ENCODE measurements at places on chromosomes 7 and 10.

GRCh38 chr10:97336446-97336845 is 1.9 kb upstream of the FRAT2 start:
- DNase-seq, result no peak

- DNase-seq, result no peak
Observed at GRCh38 chr7:151722533-151722932, 154.4 kb downstream of the PRKAG2 start.

DNA sequence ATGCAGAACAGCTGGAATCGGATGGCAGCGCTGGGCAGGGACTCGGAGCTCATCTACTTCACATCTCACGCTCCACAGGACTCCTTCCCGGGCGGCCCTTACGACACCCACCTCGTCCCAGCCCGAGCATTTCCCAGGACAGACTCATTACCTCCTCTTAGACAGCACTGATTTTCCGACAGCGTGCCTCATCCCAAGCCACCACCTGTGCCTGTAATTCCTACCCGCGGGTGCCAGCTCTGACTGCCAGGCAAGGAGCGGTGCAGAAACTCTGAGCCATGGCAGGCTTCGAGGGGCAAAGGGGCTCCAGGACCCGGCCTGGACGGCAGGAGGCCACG is 25.6 kb downstream of the GPER1 start:
- no peak for DNase-seq

DNA sequence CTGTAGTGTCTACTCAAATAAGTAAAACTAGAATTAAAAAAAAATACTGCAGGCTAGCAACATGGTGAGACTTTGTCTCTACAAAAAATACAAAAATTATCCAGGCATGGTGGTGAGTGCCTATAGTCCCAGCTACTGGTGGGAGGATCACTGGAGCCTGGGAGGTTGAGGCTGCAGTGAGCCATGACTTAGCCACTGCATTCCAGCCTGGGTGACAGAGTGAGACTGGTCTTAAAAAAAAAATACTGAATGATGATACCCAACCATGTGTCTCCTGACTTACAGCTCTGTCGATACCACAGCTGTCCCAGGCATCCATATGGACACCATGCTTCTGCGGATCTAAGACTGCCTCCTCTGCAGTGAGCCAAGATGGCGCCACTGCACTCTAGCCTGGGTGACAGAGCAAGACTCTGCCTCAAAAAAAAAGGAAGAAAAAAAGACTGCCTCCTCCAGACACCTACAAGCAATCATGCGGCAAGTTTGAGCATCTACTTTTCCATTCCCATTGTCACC is 7.9 kb upstream of the FRAT1 start:
- DNase-seq, result no peak

- DNase-seq, result no peak
Observed at GRCh38 chr7:367351-367901, 77.5 kb downstream of the FOXL3 start.

GRCh38 chr7:95509199-95509598 is 23.5 kb downstream of the ASB4 start:
- DNase-seq, result no peak

- no peak for DNase-seq
Observed at GRCh38 chr7:1995426-1995825, 237.3 kb downstream of the MAD1L1 start.

DNA sequence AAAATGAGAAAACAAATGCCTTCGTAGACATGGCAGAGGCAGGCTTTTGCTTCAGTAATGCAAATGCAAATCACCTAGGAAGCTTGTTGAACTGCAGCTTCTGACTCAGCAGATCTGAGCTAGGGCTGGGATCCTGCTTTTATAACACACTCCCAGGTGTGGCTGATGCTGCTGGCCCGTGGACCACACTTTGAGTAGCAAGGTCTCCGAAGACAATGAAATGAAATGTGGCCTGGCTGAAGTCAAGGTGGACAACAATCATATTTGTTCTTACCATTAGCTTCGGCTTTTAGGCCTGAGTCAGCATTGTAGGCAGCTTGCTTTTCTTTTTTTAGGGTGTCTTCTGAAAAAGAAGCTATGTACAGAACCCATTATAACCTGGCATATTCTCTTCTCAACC is 26.3 kb downstream of the COL17A1 start:
- DNase-seq, result no peak

DNA sequence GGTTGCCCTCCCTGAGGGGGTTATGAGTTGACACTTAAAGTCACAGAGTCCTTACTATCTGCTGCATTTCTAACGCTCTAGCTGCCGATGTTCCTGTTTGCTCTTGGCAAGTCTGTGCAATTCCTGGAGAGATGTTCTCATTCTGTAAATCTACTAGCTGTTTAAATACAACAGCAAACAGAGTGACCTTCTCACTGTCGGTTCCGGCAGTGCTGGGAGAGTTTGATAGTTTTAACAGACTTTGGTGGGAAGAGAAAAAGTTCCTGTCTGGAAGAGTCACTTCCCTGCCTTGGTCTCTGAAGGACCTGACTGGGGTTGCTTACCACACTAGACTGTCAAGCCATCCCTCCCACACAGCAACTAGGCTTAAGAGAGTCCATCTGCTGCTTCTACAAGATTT is 63.3 kb upstream of the ELMO1 start:
- DNase-seq, result no peak

- no peak for DNase-seq
Observed at GRCh38 chr10:80700760-80701444, 163.2 kb downstream of the SH2D4B start.

GRCh38 chr7:67588631-67589030 is 592.0 kb downstream of the TYW1 start:
- no peak for DNase-seq

GRCh38 chr10:5448333-5449001 is 36.1 kb downstream of the NET1 start:
- DNase-seq, result no peak

DNA sequence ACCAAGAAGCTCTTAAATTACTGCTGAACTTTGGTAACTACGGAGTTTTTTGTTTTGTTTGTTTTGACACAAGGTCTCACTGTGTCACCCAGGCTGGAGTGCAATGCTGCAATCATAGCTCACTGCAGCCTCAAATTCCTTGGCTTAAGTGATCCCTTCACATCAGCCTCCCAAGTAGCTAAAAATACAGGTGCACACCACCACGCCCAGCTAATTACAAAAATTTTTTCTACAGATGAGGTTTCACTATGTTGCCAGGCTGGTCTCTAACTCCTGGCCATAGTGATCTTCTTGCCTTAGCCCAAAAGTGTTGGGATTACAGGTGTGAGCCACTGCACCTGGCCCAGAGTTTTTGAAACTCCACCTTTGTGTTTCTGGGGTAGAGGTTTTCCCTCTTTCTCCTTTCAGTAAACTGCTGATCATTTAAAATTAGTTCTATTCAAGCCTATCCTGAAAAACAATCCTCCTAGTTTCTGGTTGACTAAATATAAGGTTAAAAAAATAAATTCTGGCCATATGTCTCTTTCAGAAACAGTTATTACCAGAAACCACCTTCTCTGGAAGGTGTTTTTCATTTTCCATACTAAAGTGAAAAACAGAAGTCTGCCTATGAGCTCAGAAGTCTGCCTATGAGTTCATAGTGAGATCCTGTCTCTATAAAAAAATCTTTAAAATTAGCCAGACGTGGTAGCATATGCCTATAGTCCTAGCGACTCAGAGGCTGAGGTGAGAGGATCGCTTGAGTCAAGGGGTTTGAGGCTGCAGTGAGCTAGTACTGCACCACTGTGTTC is 63.9 kb downstream of the VOPP1 start:
- no peak for DNase-seq

DNA sequence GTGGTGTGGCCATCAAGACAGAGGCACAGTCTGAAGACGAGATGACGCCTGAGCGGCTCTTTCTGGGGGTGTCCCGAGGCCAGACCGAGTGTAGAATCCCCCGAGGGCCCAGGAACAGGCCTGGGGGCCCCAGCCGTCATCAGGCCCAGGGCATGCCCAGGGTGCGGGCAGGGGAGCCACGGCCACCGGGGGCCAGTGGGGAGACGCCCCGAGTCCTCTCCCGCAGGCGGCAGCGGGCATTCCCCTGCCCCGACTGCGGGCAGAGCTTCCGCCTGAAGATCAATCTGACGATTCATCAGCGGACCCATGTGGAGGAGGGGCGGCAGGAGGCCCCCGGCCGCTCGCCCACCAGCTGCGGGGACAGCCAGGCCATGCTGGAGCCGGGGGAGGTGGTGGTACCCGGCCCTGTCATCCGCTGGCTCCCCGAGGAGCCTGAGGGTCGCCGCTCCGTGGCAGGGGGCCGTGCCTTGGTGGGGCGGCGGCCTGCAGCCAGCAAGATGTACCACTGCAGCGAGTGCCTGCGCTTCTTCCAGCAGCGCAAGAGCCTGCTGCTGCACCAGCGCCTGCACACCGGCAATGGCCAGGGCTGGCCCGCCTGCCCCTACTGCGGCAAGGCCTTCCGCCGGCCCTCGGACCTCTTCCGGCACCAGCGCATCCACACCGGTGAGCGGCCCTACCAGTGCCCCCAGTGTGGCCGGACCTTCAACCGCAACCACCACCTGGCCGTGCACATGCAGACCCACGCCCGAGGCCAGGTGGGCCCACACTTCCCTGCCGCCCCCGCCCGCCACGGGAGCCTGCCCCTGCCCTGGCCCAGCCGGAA is 19.7 kb downstream of the ZNF783 start:
- DNase-seq, result no peak

- DNase-seq, result no peak
Observed at GRCh38 chr10:27134371-27134770, 19.8 kb downstream of the YME1L1 start.

DNA sequence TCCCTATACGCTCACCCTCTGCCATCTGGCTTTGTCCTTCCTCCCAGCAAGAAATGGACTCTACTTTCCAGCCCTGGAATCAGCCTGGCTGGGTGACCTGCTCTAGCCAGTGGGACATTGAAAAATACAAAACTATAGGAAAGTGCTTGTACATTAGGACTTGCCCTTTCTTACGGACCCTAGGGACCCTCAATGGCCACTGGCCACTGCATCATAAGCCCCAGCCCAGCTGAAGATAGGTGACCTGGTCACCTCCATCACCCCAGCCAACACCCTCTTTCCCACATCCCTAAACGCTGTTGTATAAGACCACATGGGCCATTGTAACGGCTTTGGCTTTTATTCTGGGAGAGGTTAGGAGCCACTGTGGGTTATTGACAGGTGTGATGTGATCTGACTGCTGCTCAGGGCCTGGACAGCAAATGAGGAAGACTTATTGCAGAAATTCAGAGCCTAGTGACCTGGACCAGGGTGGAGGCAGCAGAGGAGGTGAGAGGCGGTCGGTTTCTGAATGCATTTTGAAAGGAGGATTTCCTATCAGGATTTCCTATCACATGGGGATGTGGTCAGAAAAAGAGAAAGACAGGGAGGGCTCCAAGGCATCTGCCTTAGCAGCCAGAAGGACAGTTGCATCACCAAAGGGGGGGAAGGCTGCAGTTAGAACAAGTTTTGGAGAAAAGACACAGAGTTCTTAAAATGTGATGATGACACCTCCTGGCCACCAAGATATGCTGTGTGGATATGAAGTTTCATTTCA is 2.2 kb upstream of the LMBR1 start:
- DNase-seq, result no peak

GRCh38 chr10:124547647-124548168 is 86.1 kb downstream of the LHPP start:
- no peak for DNase-seq

DNA sequence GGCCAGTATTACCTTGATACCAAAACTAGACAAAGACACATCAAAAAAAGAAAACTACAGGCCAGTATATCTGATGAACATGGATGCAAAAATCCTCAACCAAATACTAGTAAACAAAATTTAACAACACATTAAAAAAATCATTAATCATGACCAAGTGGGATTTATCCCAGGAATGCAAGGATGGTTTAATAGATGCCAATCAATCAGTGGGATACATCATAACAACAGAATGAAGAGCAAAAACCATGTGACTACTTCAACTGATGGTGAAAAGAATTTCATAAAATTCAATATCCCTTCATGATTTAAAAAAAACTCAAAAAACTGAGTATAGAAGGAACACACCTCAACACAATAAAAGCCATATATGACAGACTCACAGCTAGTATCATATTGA is 25.2 kb upstream of the UBN2 start:
- no peak for DNase-seq

DNA sequence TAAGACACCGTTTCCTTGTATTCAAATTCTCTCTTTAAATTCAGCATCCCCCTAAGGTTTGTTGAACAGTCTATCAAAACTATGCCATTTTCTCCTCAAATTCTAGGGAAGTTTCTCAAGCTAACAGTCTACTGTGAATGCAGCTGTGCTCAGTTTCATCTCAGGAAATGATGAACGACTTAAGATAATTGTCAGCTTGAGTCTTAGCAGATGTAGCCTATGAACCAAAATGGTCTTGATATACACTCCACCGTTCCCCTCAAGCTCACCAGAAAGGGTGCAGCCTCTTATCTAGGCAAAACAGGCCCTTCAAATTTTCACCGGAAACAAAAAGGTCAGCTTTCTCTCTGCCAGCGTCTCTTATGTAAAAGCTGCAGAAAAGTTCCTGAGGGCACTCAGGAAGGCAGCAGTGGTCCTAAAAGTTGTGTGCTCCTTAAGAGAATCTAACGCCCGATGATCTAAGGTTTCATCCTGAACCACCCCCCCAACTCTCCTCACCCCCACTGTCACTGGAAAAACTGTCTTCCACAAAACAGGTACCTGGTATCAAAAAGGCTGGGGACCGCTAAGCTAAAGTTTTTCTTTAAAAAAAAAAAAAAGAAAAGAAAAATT is 2.1 kb downstream of the DNAJC9 start:
- no peak for DNase-seq

DNA sequence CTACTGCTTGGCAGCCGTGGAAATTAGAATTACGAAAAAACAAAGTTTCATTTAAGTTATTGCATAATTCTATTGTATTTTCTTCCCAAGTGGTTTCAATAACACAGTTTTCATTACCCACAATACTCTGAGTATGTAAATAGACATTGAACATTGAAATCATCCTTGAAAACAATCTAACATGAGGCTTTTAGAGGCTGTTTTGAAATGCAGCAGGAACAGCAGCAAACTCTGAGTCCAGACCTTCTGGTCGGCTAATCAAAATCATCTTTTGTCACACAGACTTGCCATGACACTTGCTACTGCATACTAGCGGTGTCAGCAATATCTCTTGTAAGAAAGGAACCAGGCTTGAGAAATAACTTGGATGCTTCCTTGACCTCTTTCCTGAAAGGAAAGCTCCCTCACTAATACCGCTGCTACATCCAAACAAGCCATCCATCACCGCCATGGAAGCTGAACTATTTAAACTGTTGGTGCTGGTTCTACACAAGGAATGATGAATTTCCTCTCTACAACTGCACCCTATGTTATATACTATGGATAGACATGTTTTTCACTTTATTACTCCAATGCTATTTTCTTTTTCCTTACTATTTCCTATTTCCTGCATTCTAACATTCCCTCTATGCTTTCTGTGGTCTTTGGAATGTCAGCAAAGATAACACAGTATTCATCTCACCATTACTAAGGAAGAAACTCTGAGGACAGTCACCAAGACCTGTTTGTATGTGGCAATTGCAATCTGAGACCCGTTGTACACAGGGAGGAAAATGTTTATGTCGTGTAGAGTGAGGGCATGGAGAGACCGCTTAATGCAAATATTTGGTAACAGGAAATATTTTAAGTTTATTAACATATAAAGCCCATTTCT is 130.8 kb downstream of the ITGA8 start:
- no peak for DNase-seq

GRCh38 chr7:115387137-115387536 is 465.2 kb downstream of the MDFIC start:
- DNase-seq, result no peak

- DNase-seq, result no peak
Observed at GRCh38 chr7:69364813-69365643, 233.2 kb upstream of the AUTS2 start.

- DNase-seq, result no peak
Observed at GRCh38 chr10:52452600-52453493, 138.8 kb downstream of the DKK1 start.

GRCh38 chr10:69797959-69798358 is 3.7 kb upstream of the COL13A1 start:
- DNase-seq, result no peak

All from substantia nigra (tissue), 51 donors.